ENCODE measurements at places on chromosomes 7 and 10.

- DNase-seq: peak; percentile 100
Observed at GRCh38 chr7:100655908-100656674, at the start of gene ACTL6B. Gene ACTL6B, minus strand, starts transcription at chr7:100656448. Its CDS starts 94 bp downstream, at chr7:100656354.

- no peak for DNase-seq
Observed at GRCh38 chr10:48610585-48611093, 5.8 kb upstream of the ARHGAP22 start.

DNA sequence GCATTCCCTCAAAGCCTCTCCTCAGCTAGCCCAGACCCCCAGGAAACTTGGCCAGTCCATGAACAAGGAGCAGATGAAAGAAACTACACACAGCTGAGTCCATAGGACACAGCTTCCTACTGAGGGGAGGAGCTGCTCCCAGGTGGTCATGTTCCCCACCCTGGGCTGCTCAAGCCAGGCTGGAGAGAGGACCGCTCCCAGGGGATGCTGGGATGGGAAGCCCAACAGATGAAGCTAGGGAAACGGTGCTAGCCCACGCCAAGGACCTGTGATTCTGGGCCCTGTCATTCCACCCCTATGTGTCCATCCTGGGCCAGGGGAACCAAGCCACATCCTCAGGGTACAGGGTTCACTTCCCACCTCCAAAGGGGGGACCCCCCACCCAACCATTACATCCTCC lies 19.0 kb downstream of the KCNH2 start:
- DNase-seq: no peak

GRCh38 chr10:95475003-95475383 lies 86.2 kb downstream of the SORBS1 start:
- DNase-seq: no peak

- DNase-seq: peak; percentile 75
Observed at GRCh38 chr7:2063563-2064260, 169.0 kb downstream of the MAD1L1 start.

- DNase-seq: peak; percentile 39
Observed at GRCh38 chr10:86102451-86102850, 264.1 kb downstream of the GRID1 start.

DNA sequence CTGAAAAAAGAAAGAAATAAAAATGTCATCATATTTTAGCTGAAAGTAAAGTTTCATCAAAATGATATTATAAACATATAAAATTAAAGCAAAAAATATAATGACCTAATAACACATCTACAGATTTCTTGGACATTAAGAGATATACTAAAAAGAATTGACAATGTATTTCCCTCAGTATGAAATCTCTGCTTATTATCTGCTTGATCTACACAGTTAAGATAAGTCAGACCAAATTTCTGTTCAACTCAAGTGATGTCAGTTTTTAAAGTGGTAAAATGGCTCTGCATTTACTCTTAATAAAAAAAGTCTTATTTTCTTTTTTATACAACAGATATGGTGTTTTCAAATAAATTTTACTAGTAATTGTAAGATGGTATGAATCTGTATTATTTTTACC lies 159.4 kb upstream of the SEMA3A start:
- no peak for DNase-seq

Data from SK-N-SH (cell line).